ENCODE measurements at places on chromosomes 5 and 9.

- no peak for DNase-seq
These were observed 8.6 kb upstream of the PRRX2 start for GRCh38 chr9:129656795-129657390.

GRCh38 chr5:5043346-5043745 lies 96.8 kb upstream of the ADAMTS16 start:
- DNase-seq: no peak

- no peak for DNase-seq
These were observed 38.1 kb downstream of the SLC12A2 start for GRCh38 chr5:128121651-128122050.

DNA sequence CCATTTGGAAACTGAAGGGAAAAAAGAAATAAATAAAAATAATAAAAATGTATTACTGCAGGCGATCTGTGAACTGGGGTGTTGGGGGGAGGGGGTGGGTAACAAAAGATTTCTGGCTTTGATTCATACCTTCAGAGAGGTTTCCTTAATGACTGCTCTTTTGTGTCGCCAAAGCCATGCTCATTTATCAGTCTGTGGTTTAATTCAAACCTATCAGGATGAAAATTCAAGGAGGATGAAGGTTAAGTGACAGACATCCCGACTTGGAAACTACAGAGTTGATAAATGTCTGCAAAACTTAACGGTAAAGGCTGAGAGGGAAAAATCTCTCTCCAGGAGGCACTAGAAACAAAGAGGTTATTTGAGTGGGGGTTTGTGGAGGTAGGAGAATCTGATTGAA lies 278.2 kb downstream of the PSAT1 start:
- no peak for DNase-seq

- DNase-seq: no peak
These were observed 85.3 kb downstream of the GNAQ start for GRCh38 chr9:77946296-77946695.

- no peak for DNase-seq
These were observed 15.4 kb downstream of the FYB1 start for GRCh38 chr5:39203951-39204350.

DNA sequence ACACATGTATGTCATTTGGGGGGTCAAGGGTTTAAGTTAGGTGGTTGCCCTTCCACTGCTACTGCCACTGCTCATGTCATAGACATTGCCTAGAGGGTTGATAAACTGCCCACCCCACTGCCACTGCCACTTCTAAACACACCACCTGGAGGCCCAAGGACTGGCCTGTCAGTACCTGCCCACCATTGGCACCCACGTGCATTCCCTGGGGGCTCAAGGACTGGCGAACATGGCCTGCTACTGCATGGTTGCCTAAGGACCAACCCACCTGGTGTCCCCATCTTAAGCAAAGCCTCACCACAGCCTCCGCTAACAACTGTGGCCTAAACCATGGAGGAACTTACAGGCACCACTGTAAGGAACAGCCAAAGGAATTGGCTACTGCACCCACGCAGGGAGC lies 185.6 kb upstream of the TLX3 start:
- DNase-seq: no peak

DNA sequence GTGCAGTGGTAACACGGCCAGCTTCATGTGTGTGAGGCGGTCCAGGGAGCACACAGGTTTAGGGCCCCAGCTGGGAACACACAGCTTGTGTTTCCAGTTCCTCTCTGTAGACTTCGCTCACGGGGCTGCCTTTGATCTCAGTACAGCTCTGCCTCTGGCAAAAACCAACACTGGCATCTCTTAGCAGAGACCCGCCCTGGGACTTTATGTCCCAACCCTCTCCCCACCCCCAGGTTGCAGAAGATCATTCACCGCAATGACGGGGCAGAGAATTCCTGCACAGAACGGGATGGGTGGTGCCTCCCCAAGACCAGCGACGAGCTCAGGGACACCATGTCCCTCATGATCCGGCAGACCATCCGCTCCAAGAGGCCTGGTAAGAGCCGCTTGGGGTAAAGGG lies 5.2 kb upstream of the CEL start:
- no peak for DNase-seq

GRCh38 chr9:81687521-81688261 lies 1.7 kb downstream of the TLE1 start:
- peak; percentile 77 for DNase-seq

- DNase-seq: no peak
These were observed 74.7 kb upstream of the COL5A1 start for GRCh38 chr9:134566936-134567335.

GRCh38 chr9:92636627-92637026 lies 33.3 kb downstream of the IPPK start:
- no peak for DNase-seq

DNA sequence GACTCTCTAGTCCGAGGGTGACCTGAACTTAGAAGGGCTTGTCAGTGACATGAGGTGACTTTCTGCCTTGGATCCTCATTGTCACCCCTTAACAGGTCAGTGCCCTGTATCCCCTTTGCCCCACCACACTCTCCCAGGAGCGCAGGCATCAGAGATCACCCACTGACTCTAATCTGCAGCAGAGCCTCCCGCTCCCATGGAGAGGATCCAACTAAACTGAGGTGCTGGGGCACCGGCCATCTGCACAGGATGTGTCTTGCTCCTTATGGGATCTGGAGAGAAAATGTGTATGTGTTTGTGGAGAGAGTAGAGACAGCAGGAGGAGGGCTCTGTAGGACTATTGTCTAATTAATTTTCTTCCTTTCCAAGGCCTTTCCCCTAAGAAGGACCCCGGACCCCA lies 213.7 kb downstream of the ROR2 start:
- DNase-seq: no peak

- no peak for DNase-seq
These were observed 49.6 kb downstream of the NIPAL4 start for GRCh38 chr5:157509587-157509986.

DNA sequence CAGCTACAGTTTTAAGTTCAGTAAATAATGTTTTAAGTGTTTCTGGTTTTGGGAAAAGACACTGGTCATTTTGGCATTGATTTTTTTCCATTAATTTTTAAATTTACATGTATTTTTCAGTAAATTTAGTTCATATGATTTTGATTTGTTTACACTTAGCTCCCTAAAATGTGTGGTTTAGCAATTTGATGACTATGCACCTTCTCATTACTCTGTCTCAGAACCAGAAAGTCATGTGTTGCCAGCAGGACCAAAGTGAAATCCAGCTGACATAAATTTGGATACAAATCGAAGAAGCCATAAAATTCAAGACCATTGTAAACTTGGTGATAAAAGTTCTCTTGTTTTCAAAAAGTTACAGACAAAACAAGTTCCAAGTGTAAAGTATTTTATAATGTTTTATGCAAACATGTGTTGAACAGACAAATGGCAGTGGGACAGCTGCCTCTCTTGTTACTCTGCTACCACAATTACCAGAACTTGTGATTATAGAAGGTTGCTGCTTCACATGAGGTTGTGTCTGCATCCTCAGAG lies 354.8 kb downstream of the NR2F1-AS1 start:
- DNase-seq: no peak

GRCh38 chr9:131020862-131021261 lies 11.9 kb downstream of the LAMC3 start:
- DNase-seq: no peak

DNA sequence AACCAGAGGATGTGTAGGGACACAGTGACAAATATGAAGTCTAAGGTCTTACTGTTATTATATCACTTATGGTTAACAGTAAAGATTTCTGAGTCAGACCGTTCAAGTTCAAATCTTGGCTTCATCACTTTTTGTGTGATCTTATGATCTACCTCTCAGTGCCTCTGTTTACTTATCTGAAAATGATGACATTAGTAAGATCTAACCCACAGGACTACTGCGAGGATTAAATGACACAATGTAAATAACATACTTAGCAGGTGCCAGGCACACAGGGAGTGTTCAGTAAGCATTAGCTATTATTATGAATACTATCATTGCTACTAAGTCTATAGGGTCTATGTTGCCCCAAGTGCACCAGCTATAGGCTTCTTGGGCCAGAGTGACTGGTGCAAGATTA lies 2.0 kb downstream of the IRF1 start:
- DNase-seq: no peak

GRCh38 chr5:143405063-143405848 lies 1.8 kb upstream of the NR3C1 start:
- DNase-seq: peak; percentile 91
